ENCODE measurements at places on chromosomes 4 and X.

- DNase-seq = no peak
Observed at GRCh38 chr4:187826725-187827124, 168.8 kb upstream of the ZFP42 start.

DNA sequence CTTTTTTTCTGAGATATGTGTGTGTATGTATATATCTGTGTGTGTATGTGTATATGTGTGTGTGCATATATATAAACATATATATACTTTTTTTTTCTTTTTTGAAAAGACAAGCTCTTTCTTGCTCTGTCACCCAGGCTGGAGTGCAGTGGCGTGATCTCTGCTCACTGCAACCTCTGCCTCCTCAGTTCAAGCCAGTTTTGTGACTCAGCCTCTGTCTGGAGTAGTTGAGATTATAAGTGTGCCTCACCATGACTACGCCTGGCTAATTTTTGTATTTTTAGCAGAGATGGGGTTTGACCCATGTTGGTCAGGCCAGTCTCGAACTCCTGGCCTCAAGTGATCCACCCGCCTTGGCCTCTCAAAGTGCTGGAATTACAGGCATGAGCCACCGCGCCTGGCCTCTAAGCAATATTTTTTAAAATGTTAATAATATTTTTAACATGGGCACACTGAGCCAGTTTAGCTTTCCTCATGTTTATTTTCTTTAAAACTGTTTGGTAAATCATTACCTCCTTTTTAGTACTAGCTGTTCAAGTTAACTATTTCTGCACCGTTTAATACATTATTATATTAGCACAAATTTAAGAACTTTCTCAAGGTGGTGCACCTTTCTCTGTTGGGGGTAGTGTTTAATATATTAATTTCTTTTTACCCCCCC lies 33.3 kb downstream of the BBS12 start:
- DNase-seq = no peak

GRCh38 chrX:50643525-50644137 lies 170.4 kb downstream of the SHROOM4 start:
- DNase-seq = no peak

- no peak for DNase-seq
Observed at GRCh38 chrX:70444326-70444945, at the start of gene DLG3. Gene DLG3 (plus strand): TSS chrX:70444835. CDS start chrX:70445202, 367 bp downstream.

- no peak for DNase-seq
Observed at GRCh38 chrX:97602465-97603258, 719.0 kb downstream of the RPA4 start.

DNA sequence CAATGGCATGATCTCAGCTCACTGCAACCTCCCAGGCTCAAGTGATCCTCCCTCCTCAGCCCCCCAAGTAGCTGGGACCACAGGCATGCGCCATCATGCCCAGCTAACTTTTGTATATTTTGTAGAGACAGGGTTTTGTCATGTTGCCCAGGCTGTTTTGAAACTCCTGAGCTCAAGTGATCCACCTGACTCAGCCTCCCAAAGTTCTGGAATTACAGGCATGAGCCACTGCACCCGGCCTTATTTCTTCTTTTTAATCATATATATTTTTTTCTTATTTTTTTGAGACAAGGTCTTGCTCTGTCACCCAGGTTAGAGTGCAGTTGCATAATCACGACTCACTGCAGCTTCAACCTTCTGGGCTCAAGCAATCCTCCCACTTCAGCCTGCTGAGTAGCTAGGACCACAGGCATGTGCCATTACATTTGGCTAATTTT lies 184.0 kb downstream of the TSPAN5 start:
- no peak for DNase-seq

Measured in posterior vena cava (tissue), 2 donors.